Psoas muscle (tissue), 8 donors: ENCODE measurements at places on chromosomes 5 and 9. TPM values are rescaled to one million over a fixed set of nuclear protein-coding genes. Genes with fewer than 3 reads are reported as not detected.
A peak's percentile ranks its signal among the peaks of the same experiment; 100 is the strongest.

- H3K4me1 ChIP-seq: peaks cover 7% of the 10 kb centered on the region
- peak overlapping the region; percentile 79 for H3K27ac ChIP-seq
- peaks cover 22% of the 10 kb centered on the region for H3K36me3 ChIP-seq
- H3K4me3 ChIP-seq: peak overlapping the region; percentile 90
Observed at GRCh38 chr5:8456846-8457186, 587.9 kb downstream of the MTRR start.

The AK8 gene
- not detected for total RNA-seq

The AMACR gene
- total RNA-seq: 5.6 TPM

The LMBRD2 gene
- total RNA-seq: 19.8 TPM

GRCh38 chr5:68271124-68271523, 55.6 kb downstream of the PIK3R1 start:
- DNase-seq: no peak
- peaks cover 25% of the 10 kb centered on the region for H3K36me3 ChIP-seq
- no peaks in the 10 kb centered on the region for H3K27me3 ChIP-seq
- H3K27ac ChIP-seq: peak overlapping the region; percentile 1
- no peak overlapping the region for H3K4me3 ChIP-seq
- peaks cover 48% of the 10 kb centered on the region for H3K4me1 ChIP-seq

The CDH9 gene
- total RNA-seq: not detected

DNA sequence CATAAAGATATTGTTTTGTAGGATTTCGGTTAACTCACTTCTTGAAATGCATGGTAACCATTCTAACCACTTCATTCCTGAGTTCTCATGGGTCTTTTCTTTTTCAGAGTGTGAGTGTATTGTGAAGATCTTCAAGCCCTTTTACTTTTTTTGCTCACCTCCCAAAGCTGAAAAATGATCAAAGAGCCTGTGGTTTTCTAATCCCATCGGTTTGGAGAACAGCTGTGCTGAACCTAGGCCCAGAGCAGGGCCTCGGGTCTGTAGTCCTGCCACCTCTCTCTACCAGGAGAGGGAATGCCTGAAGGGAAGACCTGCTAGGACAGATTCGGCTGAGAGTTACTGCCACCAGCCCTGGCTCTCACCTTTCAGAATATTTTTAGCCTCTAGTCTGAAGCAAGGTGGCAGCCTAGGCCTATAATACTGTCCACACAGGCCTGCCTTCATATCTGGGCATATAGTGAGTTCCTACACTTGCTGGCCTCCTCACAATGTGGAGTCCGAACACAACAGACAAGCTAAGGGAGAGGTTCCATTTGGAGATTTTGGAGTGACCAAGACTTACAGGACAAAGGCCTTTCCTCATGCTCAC, 13.8 kb downstream of the RGMB start:
- H3K27me3 ChIP-seq: no peaks in the 10 kb centered on the region
- DNase-seq: no peak
- peak overlapping the region; percentile 77 for H3K27ac ChIP-seq
- peak overlapping the region; percentile 25 for H3K4me3 ChIP-seq
- H3K4me1 ChIP-seq: peaks cover 94% of the 10 kb centered on the region

- DNase-seq: no peak
- no peak overlapping the region for H3K4me3 ChIP-seq
- H3K36me3 ChIP-seq: no peaks in the 10 kb centered on the region
- H3K27ac ChIP-seq: no peak overlapping the region
- H3K27me3 ChIP-seq: no peaks in the 10 kb centered on the region
- H3K4me1 ChIP-seq: no peaks in the 10 kb centered on the region
Observed at GRCh38 chr9:94017939-94018531, 62.9 kb upstream of the BARX1 start.
